ENCODE measurements at places on chromosomes 13 and 19.

- no peak for DNase-seq
Measured at GRCh38 chr13:40631605-40632004, 34.8 kb downstream of the FOXO1 start.

GRCh38 chr13:100566543-100566942, 22.0 kb downstream of the GGACT start:
- DNase-seq: no peak

DNA sequence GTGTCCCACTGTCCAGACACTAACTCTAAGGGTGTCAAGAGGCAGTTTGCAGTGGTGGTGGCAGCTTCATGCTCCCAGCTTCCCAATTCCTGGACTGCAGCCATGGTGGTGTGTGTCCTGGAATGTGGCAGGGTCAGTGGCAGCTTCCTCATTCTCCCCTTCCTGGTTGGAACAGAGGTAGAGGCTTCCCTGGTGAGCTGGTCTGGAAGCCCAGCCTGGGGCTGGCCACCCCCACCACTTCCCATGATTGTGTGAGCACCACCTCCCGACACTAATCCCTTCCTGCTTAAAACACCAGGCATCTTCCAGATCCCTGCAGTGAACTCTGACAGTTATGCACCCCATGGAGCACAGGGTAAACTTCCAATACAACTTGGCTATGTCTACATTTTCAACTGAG, 134.9 kb downstream of the RAP2A start:
- DNase-seq: no peak

DNA sequence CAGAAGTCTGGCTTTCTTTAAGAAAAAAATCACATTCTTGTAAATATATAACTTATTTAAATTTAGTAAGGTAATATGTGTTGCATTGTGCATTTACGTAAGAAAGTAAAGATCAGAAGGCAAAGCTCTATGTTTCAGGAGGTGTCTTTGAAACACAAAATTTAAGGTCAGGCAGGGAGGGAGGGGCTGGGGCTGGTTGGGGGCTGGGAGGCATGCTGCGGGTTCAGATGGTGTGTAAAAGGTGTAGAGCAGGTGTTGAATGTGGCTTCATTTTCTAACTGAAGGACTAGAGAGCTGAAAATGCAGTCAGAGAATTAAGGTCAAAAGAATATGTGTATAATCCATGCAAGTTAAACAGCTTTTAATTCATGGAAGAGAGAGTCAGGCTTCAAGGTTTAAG, 14.3 kb downstream of the FAM216B start:
- DNase-seq: no peak

DNA sequence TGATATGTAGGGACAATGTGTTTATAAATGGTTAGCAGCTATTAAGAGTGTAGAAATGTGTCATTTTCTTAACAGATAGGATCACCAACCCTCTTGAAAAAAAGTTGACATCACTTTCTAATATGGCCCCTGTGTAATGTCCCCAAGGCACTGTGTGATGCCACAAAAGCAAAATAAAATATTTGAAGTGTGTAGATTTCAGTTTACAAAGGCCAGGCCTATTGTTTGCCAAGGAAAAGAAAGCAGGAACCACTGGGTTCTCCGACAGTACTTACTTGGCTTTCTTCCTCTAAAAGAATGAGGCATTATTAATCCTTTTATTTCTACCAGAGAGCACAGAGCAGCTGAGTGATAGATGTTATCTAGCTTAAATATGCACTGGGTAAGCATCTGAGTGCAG, 10.5 kb upstream of the GJA3 start:
- DNase-seq: no peak

DNA sequence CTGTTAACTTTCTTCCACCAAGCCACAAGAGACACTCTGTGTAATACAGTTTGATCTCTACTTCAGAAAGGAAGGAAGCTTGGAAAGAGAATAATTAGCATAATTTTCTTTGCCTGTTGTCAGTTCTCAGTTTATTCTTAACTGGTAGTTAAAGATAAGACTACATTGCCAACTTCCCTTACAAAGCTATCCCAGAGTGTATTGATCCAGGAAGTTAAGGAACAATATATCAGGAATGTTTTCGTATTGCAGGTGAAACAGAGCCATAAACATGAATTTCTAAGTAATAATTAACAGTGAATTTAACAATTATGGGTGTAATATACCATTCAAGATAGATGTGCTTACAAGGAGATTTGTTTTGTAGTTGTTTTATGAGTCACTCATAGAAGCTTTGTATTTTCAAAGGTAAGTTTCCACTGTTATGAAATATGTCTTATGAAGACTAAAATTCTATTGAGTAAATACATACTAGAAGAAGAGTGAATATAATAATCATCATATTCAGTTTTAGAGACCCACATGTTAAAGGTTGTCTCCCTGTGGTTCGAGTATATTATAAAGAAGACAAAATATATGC, 88.4 kb upstream of the KLF5 start:
- DNase-seq: no peak

DNA sequence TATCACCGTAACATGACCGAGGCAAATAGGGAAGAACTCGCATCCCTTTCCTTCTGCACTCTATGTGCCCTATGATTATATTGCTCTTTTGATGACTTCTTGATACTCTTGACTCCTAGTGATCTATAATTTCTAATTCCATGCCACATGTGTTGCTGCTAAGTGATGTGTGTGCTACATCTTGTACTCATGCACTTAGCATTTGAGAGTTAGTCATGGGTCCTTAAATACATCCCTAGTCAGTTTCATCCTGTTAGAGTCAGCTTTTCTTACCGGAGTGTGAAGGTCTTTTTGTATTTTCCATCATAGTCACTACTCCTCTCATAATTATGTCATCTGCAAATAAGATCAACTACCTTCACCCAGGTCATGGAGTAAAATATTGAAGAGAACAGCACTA, 30.2 kb downstream of the RXFP2 start:
- DNase-seq: no peak

- DNase-seq: no peak
Measured at GRCh38 chr13:25802579-25802978, 249.2 kb downstream of the SHISA2 start.

GRCh38 chr19:5123646-5124045, 154.7 kb downstream of the KDM4B start:
- no peak for DNase-seq

GRCh38 chr19:447064-447426, 13.8 kb downstream of the SHC2 start:
- no peak for DNase-seq

DNA sequence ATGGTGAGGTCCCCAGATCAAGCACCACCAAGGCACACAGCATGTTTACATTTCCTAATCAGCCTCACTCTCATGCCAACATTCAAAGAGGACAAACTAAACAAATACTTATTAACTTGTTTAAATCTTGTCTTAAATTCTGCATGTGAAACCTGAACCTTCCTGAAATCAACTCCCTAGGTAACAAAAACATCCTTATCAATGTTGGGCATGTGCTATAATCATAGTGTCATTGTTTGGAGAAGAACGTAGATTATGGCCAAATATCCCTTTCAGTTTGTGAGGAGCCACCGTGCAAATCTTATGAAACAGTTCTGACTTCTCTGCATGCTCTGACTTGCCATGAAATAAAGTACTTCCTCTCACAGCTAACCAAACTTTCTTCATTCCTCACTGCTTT, 123.8 kb downstream of the NDFIP2 start:
- no peak for DNase-seq

GRCh38 chr19:54298357-54299125, 14.4 kb downstream of the LILRA5 start:
- DNase-seq: no peak

DNA sequence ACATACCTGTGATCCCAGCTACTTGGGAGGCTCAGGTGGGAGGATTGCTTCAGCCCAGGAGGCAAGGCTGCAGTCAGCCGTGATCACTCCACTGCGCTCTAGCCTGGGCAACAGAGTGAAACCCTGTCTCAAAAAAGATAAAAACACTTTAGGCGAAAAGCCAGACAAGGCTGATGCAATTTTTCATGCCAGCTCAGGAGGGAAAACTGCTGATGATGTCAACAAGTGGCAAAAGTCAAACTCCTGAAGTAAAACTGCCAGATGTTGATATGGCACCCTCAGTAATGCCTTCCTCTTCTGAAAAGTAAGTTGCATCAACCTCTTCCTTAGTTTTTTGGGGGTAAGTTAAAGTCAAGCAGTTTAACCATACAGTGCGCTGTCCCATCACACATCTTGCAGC, 15.6 kb downstream of the ZNF599 start:
- DNase-seq: no peak

- DNase-seq: no peak
Measured at GRCh38 chr19:49968279-49968922, 7.4 kb upstream of the SIGLEC11 start.

DNA sequence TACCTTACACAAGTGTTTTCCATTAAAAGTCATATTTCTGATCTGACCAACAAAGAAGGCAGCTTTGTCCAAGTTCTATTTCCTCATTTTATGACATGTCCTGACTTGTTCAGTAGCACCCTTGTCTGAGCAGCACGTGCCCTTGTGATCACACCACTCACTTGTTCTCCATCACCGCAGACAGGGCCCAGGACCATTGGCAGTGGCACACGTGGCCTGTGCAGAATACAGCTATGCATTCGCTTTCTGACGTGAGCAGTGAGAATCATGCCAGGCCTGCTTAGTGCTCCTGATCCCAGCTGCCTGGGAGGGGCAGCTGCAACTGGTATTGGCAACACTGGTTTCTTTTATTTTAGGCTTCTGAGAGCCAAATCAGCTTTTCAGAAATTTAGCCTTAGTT, 134.2 kb downstream of the FRY start:
- DNase-seq: no peak

DNA sequence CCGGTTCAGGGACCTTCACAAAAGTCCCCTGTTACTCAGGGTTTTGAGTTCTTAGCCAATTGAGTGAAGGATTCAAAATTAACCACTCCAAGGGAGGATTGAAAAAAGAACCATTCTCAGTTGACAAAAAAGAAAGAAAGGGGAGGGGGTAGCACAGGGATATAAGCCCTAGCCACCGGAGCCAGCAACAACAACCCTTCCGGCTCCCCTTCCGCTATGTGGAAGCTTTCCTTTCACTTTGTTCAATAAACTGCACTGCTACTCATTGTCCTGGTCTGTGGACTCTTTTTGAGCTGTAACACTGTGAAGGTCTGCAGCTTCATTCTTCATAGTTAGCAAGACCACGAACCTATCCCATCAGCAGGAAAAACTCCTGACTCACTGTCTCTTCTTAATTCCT, 1488.1 kb upstream of the PRR20A start:
- no peak for DNase-seq

Data from NCI-H2081 treated with DMSO at 0.1 percent for 48 hours (cell line).